ENCODE measurements at places on chromosomes 16 and 17. TPM values are rescaled to one million over a fixed set of nuclear protein-coding genes. Genes with fewer than 3 reads are reported as not detected.
A peak's percentile ranks its signal among the peaks of the same experiment; 100 is the strongest.

The KRT37 gene
- not detected for total RNA-seq

GRCh38 chr16:58882292-58882691, 148.2 kb upstream of the GOT2 start:
- no peak for DNase-seq

The SEZ6L2 gene
- total RNA-seq, result 11.2 TPM

DNA sequence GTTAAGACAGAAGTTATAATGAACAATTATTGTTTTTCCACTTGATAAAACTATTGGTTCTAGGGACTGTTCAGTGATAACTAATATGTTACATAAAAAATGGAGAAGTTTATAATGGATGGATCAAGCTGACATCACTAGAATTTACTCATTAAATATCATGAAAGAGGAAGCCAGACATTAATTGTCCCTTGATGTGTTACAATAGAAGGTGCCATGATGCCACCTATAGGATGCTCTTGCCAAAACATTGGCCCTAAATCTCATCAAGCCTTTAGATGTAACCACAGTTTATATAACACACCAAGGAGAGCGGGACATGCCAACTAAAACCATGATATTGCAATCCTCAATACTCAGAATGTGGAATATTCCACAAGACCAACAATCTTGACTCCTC, 147.9 kb upstream of the MON1B start:
- no peak for DNase-seq

DNA sequence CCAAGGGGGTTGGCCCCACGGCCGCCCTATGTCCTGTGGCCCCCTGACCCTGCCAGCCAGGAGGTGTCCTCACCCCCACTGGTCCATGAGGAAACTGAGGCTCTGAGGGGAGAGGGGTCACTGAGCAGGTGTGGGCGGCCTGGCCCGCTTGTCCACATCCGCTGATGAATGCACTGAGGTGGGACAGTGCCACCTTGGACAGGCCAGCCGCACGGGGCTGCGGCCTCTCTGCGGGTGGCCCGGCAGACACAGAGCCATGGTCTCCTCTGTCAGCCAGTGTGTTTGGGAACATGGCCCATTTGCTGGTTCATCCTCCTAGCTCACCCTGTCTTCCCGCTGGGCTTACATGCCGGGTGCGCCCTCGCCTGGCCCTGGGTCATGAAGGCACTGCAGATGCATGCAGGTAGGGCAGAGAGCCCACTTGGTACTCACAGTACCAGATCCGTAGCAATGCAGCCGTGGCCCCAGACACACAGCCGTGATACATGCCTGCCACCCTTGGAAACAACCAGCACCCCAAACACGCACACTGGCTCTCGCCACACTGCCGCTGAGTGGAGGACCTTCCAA, 93.9 kb downstream of the ENGASE start:
- DNase-seq, result no peak

The ZPBP2 gene
- total RNA-seq, result not detected

DNA sequence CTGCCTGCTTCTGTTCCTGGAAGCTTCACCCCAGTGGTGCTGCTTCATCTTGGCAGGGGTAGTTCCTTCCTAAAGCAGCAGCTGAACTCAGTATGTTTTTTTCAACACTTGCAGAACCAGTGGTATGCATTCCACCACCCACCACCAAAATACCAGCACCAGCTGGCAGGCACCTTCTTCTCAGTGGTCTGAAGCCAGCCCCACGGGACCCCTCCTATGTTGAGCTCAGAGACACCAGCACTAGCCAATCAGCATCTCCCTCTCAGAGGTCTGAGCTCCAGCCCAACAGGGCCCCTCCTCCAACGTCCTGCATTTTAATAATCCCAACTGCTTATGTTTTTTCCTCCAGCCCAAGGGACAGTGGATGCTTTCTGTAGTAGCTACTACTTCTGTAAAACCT, 299.6 kb upstream of the CCL2 start:
- no peak for DNase-seq

The KRTAP1-5 gene
- not detected for total RNA-seq

- no peak for DNase-seq
Measured at GRCh38 chr17:8310601-8311123, 621 bp downstream of the ARHGEF15 start.

GRCh38 chr16:2482708-2483534, 8.0 kb downstream of the TBC1D24 start:
- DNase-seq, result no peak

The HS3ST3A1 gene
- 0.91 TPM for total RNA-seq

DNA sequence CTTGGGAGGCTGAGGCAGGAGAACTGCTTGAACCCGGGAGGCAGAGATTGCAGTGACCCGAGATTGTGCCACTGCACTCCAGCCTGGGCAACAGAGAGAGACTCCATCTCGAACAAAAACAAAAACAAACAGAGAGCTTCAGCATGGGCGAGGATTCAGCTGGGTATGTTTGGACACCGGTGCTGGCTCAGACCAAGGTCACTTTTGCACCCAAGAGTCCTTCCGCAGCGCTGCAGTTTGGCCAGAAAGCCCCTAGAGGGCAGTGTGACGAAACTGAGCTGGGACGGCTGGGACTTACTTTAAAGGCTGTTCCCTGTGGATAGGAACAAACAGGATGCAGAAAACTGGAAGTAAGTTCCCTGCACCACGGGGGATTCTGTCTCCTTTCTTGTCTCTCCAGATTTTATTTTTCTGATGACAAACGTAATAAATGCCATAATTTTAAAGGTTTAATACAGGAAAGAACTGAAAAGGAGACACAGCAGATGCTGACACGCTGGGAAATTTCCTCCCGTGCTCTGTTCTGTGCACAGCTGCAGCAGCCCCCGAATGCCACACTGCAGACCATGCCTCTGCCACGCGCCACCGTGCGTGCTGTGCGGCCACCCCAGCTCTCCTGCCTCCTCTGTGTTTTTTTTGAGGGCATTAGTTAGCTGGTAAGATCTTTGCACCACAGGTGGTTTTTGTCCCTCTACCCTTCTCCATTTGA, 25.2 kb upstream of the USP36 start:
- peak; percentile 91 for DNase-seq

GRCh38 chr16:76976101-76976500, 214.9 kb upstream of the MON1B start:
- DNase-seq, result no peak

GRCh38 chr16:25189305-25189704, 27.4 kb upstream of the AQP8 start:
- DNase-seq, result no peak

DNA sequence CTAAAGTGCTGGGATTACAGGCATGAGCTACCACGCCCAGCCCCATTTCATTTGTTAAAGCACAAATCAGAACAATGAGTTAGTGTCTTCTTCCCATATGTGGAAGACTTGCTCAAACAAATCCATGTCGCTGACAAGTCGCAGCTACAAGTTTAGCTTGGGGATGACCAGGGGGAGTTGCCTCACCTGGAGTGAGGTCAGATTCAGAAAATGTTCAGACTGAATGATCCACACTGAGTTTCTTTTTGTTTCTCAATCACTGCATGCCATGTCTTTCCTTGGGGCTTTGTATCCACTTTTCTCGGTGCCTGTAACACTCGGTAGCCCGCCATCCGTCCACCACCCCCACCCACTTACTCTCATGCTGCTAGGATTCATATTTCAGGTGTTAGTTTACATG, 437.3 kb upstream of the DYNLRB2 start:
- DNase-seq, result no peak

The IRX6 gene
- total RNA-seq, result not detected

The GSG1L gene
- 0.13 TPM for total RNA-seq

- DNase-seq, result no peak
Measured at GRCh38 chr17:13337151-13337550, 264.6 kb downstream of the HS3ST3A1 start.

DNA sequence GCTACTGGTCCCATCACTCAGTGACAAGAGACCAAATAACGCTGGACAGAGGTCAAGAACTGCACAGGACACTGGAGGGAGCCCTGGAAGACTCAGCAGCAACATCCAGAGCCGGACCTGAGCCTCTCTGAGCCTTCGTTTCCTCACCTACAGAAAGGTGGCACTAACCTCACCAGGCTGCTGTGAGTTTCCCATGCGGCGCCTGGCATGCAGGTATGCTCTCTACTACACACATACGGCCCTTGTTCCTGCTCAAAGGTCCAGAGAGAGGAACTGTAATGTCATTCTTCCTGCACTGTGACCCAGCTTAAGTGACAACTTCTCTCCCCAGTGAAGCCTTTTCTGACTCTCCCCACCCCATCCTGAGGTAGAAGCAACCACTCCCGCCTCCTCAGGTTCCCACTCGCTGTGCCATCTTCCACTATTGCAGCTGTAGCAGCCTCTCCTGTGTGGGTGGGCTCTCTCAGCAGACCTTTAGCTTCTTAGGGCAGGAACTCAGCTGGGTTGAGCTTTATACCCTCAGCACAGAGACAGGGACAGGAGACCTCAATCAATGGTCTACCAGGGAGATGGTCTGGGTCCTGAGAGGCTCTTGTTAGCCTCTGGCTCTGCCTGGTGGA, 43.9 kb upstream of the SREBF1 start:
- no peak for DNase-seq
